Suppressor macrophage (primary cell): ENCODE measurements at places on chromosomes 1 and 21.

- DNase-seq = no peak
These were observed 720 bp downstream of the SUSD4 start for GRCh38 chr1:223363057-223363855.

DNA sequence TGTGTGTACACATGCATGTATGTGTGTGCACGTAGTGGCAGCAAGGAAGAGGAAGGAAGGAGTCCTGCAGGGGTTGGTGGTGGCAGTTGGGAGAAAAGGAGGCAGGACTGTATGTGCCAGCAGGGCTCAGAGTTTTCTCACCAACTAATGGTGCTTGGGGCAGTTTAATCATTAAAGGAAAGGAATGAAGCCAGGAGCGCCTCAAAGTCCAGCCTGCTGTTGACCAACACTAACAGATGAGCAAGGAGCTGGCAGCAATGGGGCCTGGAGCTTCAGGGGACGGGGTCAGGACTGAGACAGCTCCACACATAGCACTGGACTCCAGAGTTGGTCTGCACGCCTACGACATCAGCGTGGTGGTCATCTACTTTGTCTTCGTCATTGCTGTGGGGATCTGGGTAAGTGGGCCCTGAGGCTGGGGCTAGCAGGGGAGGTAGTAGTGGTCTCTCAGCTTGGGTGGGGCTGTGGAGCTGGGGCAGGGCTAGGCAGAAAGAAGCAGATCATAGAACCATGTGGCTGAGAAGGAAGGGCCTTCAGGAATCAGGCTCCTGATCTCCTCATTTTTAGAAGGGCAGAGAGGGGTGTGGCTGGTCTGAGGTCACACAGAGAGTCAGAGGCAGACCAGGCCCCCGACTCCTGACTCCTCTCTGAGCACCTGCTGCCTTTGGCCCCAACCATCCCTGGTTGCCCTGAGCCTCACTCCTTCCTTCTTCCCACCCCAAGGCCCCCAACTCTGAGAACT is at the start of gene SLC5A9:
Gene SLC5A9 (plus strand): TSS at position 216 of the 742 bp plus-strand sequence. CDS start 21 bp downstream, at position 237.
- no peak for DNase-seq

DNA sequence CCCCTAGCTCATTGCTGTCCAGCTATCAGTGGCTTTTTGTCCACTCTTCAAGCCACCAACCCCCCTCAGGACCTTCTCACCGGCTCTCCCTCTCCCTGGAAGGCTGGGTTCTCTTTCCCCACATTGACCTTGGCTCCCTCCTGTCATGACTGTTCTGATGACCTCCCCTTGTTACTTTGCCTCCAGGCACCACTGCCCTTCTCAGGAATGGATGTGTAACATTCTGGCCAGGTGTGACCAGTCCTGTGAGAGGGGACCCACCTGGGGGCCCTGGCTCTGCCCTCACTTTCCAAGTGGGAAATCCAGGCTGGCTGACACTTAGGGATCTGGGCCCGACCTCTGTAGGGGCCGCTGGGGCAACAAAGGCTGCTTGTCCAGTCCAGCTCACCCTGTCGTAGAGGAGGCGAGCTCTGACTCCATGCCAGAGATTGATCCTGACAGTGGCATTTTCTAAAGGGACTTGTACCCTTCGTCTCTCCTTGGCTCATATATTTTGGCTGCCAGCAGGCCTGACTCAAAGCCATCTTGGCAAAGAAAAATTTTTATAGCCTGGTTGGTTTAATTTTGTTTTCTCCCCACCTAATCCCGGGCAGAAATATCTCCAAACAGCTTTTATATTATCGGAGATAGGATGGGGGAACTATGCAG is 37.9 kb upstream of the USP24 start:
- DNase-seq = no peak

DNA sequence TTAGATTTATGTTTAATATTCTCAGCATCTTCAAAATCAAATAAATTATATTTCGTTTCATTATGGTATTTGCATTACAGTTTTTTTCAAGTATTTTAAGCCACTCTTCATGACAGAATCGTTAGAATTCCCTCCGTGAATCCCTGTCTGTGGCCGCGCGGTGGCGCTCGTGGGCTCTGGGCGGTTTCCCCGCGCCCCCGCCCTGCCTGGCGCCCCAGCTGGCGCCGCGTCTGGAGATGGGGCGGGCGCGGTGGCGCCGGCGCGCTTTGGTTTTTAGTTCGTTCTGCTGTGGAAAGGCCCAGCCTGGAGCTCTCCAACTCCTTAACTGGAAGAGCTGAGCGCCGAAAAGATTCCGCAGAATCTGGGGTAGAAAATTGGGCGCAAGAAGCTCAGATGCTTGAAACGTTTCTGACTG is 25.7 kb downstream of the PRMT2 start:
- peak; percentile 77 for DNase-seq
